Renal cortex interstitium (tissue), 15 donors: ENCODE measurements at places on chromosomes 6 and 20. TPM values are rescaled to one million over a fixed set of nuclear protein-coding genes. Genes with fewer than 3 reads are reported as not detected.

- no peak for DNase-seq
Observed at GRCh38 chr6:15416932-15417509, 171.2 kb downstream of the JARID2 start.

- DNase-seq: no peak
Observed at GRCh38 chr20:58235010-58235409, 6.6 kb upstream of the ANKRD60 start.

- DNase-seq: no peak
Observed at GRCh38 chr6:41439524-41440418, 104.4 kb downstream of the NCR2 start.

SOX18 gene
- polyA plus RNA-seq: 12.1 TPM

AIF1 gene
- 78.2 TPM for polyA plus RNA-seq

SALL4 gene
- 16.1 TPM for polyA plus RNA-seq
